ENCODE measurements at places on chromosomes 3 and 15.
A peak's percentile ranks its signal among the peaks of the same experiment; 100 is the strongest.

DNA sequence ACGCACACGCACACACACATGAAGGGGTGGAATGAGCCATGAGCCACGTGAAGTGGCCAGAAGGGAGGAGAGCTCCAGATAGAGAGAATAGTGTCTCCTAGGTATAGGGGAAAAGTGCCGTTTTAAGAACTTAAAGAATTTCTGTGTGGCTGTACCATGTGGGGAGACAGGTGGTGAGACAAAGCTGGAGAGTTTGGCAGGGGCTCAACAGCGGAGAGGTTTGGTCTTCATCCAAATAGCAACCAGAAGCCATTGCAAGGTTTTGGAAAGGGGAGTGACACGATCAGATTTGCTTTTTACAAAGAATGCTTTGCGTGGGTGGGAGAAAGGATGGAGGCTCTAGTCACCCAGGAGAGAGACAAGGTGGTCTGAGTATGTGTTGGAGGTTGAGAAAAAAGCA is 146.0 kb downstream of the IL20RB start:
- no peak overlapping the region for H3K27ac ChIP-seq
- no peaks in the 10 kb centered on the region for H3K4me1 ChIP-seq
- peaks cover 14% of the 10 kb centered on the region for H3K27me3 ChIP-seq
- DNase-seq: no peak
- no peak overlapping the region for H3K4me3 ChIP-seq

DNA sequence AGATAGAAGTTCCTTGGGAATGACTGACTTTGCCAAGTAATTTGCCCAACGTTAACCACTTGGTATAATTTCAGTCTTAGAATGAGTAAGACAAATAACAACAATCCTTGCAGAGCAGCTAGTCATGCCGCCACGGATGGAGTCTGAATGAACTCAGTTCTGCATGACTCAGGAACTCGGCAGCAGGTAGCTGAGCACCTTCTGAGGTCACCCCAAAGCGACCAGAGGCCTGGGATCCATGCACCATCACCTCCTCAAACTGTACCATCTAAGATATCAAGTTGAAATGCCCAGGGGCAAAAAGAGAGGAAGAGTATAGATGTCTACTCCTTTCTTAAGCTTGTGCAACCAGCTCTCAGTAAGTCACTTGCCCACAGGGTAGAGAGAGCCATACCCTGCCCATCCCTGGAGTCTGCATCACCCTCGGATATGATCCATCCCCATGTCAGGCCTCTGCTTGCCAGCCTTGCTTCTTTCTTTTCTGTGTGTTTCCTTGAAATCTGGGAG is 8.5 kb upstream of the CDCP1 start:
- peaks cover 5% of the 10 kb centered on the region for H3K27me3 ChIP-seq
- no peak overlapping the region for H3K4me3 ChIP-seq
- H3K4me1 ChIP-seq: no peaks in the 10 kb centered on the region
- no peak overlapping the region for H3K27ac ChIP-seq

DNA sequence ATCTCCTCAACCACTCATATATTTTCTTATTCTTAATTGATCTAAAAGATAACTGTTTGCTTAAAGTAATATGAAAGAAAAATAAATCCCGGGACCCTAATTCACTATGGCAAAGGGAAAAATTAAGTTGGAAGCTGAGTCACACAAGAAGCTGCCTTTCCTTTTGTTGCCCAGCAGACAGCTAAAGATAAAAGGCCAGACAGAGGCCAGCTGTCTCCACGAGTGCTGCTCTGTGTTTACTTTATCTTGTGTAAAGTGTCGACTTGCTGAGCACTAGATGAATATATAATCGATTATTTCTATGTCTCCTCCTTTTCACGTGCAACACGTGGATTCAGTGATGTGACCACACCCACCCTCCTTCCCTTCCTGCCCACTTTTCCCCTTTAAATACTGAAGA is 52.8 kb upstream of the NSMCE3 start:
- DNase-seq: peak; percentile 23
- H3K27me3 ChIP-seq: no peaks in the 10 kb centered on the region
- H3K4me1 ChIP-seq: peaks cover 5% of the 10 kb centered on the region
- no peak overlapping the region for H3K27ac ChIP-seq

- H3K4me3 ChIP-seq: no peak overlapping the region
- no peaks in the 10 kb centered on the region for H3K27me3 ChIP-seq
- DNase-seq: peak; percentile 80
- H3K27ac ChIP-seq: no peak overlapping the region
- no peaks in the 10 kb centered on the region for H3K36me3 ChIP-seq
- H3K4me1 ChIP-seq: peaks cover 4% of the 10 kb centered on the region
Observed at GRCh38 chr15:96893159-96893906, 562.8 kb downstream of the NR2F2 start.

DNA sequence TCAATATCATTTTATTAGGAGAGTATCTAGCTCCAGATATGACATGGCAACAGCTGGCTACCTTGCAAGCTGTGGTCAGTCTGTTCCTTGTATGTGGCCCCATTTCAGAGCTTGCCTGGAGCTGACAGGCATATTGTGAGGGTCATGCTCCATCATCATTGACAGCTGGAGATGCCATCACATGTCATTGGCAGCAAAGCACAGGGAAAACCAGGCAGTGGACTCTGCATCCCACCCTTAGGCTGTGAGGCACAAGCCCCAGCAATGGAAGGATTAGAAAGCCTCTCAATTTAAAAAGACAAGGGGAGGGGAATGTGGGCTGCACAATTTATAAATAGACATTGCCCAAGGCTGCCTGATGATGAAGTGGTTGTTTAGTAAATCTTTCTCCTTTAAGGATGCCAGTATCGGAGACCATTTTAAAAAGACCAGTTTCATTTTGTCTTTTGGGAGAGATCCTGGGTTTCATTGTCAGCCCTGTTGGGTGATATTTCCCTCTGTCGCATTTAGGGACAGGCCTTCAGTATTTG is 27.9 kb downstream of the LNP1 start:
- H3K4me3 ChIP-seq: no peak overlapping the region
- H3K27ac ChIP-seq: no peak overlapping the region
- no peak for DNase-seq
- no peaks in the 10 kb centered on the region for H3K27me3 ChIP-seq

DNA sequence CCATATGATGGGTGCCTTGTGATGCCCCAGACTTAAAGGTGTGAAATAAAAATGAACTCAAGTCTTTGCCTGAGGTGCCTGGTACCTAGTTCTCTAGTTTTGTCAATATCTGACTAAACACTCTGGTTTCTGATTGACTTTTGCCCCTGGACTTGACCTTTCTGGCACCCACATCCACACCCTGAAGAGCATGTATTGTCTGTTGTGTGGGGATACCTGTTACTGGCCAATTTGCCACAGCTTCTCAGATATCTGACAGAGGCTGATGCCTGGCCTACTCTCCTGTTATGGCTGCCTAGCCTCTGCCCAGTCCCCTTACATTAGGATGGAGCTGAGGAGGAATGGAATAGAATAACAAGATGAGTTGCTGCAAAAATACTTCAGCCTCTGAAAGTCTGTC is 3.6 kb downstream of the ZBTB38 start:
- peaks cover 6% of the 10 kb centered on the region for H3K36me3 ChIP-seq
- H3K27me3 ChIP-seq: no peaks in the 10 kb centered on the region
- H3K4me1 ChIP-seq: peaks cover 35% of the 10 kb centered on the region
- no peak overlapping the region for H3K4me3 ChIP-seq
- H3K27ac ChIP-seq: no peak overlapping the region
- no peak for DNase-seq

DNA sequence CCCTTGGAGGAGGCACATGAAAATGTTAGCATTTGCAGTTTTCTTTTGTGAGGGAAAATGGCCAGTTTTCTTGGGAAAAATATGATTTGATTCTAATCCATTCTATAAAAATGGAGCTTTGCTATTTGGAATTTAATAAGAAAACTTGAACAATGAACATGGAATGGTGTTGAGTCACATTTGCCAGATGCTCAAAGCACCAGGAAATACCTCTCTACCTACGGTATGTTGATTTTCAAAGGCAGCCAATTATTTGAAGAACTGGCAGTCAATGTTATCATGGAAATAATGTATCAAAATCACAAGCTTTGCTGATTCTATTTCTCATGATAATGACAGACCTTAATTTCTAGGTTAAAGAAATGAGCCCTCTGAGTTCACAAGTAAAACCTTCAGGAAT is 14.9 kb downstream of the NME9 start:
- peak; percentile 77 for DNase-seq
- no peaks in the 10 kb centered on the region for H3K36me3 ChIP-seq
- peak overlapping the region; percentile 7 for H3K27ac ChIP-seq
- peaks cover 9% of the 10 kb centered on the region for H3K27me3 ChIP-seq
- no peak overlapping the region for H3K4me3 ChIP-seq

DNA sequence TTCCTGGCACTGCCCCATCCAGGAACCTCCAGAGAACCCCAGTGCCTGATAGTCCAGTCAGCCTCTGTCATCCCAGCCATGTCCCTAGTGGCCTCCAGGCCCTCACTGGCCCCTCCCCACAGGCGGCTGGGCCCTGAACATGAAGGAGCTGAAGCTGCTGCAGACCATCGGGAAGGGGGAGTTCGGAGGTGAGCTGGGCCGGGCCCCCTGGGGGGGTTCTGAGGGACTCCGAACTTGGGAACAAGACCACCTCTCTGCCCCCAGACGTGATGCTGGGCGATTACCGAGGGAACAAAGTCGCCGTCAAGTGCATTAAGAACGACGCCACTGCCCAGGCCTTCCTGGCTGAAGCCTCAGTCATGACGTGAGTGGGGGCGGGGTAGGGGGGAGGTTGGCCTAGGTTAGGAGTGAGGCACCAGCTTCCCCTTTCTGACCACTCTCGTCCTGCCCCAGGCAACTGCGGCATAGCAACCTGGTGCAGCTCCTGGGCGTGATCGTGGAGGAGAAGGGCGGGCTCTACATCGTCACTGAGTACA is 12.0 kb upstream of the LMAN1L start:
- peaks cover 33% of the 10 kb centered on the region for H3K36me3 ChIP-seq
- no peaks in the 10 kb centered on the region for H3K27me3 ChIP-seq
- H3K27ac ChIP-seq: no peak overlapping the region
- no peaks in the 10 kb centered on the region for H3K4me1 ChIP-seq
- no peak for DNase-seq

GRCh38 chr3:99544786-99545281 is 93.6 kb upstream of the COL8A1 start:
- H3K36me3 ChIP-seq: no peaks in the 10 kb centered on the region
- H3K27ac ChIP-seq: peak overlapping the region; percentile 97
- no peak overlapping the region for H3K4me3 ChIP-seq

DNA sequence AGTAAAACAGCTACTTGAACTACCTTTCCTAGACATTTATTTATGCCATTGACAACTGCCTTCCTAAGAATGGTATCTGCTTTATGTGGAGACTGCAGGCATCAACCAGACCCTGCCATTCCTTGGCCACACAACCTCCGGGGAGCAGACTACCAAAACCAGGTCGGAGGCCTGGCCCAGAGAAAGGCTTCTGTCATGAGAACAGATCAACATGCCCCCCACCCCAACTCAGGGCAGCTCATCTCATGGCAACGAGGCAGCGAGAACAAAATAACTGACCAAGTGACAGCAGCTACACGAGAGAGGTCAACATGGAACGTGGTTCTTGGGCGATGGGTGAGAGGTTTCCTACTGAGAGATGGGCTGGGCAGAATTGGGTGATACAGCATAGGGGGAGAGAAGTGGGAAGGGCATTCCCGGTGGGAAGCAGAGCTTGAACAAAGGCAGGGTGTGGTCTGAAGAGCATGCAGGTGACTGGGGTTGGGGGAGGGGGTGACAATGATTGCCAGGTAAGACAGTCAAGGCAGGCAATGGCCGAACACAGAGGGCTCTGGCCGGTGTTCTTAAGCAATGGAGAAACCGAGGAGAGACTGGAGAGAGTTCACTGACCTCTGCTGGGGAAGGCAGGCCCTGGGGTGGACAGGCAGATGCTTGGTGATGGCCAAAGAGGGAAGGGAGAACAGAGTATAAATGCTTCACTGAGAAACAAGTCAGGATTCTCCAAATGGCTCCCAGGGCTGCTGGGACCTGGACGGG is 33.9 kb downstream of the CCDC12 start:
- H3K4me3 ChIP-seq: no peak overlapping the region
- H3K27ac ChIP-seq: peak overlapping the region; percentile 40
- no peak for DNase-seq
- no peaks in the 10 kb centered on the region for H3K36me3 ChIP-seq
- H3K27me3 ChIP-seq: no peaks in the 10 kb centered on the region

- H3K4me1 ChIP-seq: no peaks in the 10 kb centered on the region
- no peak overlapping the region for H3K4me3 ChIP-seq
- H3K36me3 ChIP-seq: no peaks in the 10 kb centered on the region
- H3K27ac ChIP-seq: no peak overlapping the region
- peaks cover under 1% of the 10 kb centered on the region for H3K27me3 ChIP-seq
Observed at GRCh38 chr3:45567730-45568172, 26.8 kb upstream of the LIMD1 start.

DNA sequence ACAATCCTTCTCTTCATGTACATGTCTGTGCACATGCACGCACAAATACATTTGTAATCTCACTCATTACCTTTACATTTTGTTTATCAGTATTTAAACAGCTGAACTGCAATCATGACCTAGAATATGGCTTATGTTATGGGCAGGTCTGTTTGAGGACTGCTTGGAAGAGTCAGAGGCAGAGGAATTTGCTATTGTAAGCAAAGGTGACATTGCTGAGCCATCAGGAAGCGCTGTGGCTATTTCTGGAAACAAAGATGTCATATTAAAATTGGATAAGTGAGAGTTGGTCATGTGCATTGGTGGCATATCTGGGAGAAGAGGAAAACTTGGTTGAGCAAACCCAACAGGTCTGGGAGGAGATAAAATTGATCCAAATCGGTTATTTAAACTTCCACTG is 41.6 kb downstream of the USF3 start:
- no peaks in the 10 kb centered on the region for H3K4me1 ChIP-seq
- no peak for DNase-seq
- no peak overlapping the region for H3K4me3 ChIP-seq
- no peaks in the 10 kb centered on the region for H3K27me3 ChIP-seq
- H3K36me3 ChIP-seq: no peaks in the 10 kb centered on the region

DNA sequence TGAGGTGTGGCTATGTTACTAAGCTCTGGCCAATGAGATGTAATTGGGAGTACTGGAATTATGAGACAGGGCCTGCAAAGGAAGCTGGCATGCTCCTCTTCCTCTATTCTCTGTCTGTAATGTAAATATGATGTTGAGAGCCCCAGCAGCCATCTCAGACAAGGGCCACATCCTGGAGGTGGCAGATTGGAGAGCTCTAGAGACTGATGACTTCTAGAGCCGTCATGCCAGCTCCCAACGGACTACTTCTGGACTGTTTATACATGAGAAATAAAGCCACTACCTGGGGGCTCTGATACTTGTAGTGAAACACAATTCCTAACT is 19.7 kb downstream of the PLD1 start:
- H3K36me3 ChIP-seq: no peaks in the 10 kb centered on the region
- peak overlapping the region; percentile 99 for H3K27ac ChIP-seq
- H3K27me3 ChIP-seq: no peaks in the 10 kb centered on the region
- peak; percentile 46 for DNase-seq
- H3K4me1 ChIP-seq: peaks cover 65% of the 10 kb centered on the region

DNA sequence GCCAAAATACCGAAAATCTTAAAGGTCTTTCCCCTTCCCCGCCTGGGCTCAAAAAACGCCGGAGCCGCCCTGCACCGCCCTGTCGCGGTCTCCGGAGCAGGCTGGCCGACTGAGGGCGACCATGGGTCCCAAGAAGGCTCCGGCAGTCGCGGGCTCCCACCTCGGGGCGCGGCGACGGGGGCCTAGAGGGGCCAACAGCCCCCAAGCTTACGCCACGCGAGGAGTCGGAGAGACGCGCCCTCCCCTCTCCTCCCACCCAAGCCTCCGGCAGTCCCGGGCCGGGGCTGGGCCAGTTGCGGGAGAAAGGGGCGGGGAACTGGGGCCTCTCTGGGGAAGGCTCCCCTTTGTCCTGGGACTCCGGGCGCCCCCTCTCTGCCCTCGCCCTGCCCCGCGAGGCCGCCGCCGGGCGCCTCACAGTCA is 69.2 kb downstream of the GOLGA8B start:
- H3K36me3 ChIP-seq: no peaks in the 10 kb centered on the region
- peaks cover 21% of the 10 kb centered on the region for H3K27me3 ChIP-seq
- H3K4me3 ChIP-seq: peak overlapping the region; percentile 63
- DNase-seq: peak; percentile 24
